ENCODE measurements at places on chromosomes 2 and 18.

GRCh38 chr18:48445540-48445939 lies 36.4 kb upstream of the ZBTB7C start:
- peak; percentile 62 for DNase-seq

DNA sequence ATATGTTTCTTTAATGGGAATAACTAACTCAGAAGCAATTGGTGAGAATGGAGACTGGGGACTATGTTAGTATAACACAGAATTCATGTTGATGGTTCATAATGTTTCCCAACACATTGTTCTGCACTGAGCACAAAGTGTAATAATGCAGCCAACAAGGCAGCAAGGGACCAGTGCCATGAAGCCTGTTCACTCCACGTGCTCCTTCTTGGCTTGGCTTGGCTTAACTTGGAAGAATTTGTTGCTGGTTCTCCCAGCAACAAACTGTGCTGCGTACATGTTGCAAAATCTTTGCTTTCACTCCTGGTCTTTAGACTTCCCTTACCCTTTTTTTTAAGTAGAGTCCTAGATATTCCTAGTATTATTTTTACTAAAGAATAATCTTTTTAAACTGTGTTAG lies 129.7 kb downstream of the MAP3K20 start:
- DNase-seq: no peak

DNA sequence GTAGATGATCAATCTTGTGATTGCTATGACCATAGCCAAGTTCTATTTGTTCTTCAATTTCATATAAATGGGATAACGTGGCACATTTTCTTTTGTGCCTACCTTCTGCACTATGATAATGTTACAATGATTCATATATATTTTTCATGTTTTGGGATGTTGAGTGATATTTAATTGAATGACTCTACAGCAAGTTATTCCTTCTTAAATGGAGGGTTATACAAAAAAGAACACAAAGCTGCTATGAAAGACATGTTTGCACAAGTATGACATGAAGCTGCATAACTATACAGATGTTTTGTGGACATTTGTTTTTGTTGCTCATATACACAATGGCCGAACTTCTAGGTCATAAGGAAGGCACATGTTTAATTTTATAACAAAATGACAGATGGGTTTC lies 356.2 kb downstream of the CBLN2 start:
- no peak for DNase-seq

- DNase-seq: no peak
These were observed 33.3 kb upstream of the CABLES1 start for GRCh38 chr18:23101861-23102432.

DNA sequence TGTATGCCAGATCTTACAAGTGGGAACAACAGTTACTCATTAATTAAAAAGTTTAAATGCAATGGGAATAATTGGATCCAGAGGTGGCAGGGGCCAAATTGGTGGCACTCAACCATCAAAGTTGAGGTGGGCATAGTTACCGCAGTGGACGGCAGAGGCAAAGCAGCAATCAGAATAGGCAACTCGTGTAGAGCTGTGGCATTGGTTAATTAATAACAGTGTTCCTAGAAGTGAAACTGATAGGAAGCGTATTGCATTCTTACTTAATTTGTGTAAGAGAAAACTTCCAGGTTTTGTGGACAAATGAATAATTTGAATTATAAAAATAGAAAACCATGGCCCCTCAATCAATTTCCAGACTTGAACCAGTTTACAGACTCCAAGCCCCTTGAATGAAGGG lies 1068.2 kb upstream of the ACVR2A start:
- DNase-seq: no peak

DNA sequence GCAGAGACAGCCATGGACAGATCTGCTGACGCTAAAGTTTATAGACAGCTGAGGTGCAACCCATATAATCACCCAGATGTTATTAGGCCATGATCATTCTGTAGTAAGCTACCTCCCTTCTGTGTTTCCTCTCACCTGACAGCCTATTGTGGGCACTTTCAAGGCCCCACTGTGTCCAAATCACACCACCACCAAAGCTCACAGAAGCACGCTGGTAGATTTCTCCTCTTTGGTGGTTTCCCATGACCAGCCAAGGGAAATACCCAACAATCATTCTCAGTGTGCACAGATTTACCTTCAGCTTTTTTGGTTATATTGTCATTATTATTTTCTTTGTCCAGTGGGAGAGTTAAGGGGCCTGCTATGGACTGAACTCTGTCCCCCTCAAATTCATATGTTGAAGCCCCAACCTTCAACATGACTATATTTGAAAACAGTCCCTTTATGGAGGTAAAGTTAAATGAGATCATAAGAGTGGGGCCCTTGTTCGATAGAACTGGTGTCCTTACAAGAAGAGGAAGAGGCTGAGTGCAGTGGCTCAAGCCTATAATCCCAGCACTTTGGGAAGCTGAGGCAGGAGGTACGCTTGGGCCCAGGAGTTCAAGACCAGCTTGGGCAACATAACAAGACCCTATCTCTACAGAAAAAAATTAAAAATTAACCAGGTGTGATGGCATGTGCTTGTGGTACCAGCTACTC lies 74.0 kb upstream of the MSH6 start:
- DNase-seq: no peak

DNA sequence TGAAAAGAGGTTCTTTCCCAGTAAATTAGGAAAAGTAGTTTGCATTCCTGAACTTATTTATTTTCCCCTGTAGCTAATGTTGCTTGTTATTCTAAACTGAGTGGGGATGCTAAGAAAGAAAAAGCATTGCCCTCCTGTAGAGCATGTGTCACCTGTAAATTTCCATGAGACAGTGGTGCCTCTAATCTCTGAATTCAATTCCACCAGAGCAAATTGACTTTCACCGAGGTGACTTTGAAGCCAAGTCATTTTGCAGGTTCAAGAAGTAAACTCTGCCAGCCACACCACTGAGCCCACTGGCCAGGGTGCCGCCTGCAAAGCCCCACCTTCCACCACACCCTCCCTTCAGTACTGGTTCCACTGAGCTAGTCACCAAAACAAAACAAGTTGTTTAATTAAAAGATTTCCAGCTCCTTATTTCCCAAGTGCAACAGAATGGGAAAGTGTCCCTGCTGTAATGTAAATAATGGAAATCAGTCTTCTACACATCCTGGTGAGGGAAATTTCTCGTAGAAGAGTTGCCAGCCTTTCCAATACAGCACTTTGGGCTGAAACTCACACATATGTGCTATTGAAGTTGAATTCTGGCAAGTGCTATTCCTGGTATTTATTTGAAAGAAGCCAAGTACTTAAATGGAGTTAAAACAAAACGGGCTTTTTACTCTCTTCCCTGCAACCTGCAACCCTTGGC lies 254.8 kb downstream of the RNF152 start:
- DNase-seq: no peak

DNA sequence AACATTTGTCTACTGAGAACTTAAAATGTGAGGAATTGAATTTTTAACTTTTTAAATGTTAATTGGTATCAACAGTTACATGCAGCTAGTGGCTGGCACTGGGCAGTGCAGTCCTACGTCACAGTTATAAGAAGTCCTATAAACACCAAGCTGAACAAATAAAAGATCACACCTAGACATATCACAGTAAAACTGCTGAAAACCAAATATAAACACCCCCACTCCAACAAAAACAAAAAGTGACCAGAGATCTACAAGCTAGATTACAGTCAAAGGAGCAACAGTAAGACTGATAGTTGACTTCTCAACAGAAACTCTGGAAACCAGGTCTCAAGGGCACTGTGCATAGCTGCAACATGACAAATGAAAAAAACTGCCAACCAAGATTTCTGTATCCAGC lies 19.4 kb downstream of the TLK1 start:
- no peak for DNase-seq

GRCh38 chr2:126752876-126753275 lies 96.9 kb downstream of the GYPC start:
- no peak for DNase-seq

DNA sequence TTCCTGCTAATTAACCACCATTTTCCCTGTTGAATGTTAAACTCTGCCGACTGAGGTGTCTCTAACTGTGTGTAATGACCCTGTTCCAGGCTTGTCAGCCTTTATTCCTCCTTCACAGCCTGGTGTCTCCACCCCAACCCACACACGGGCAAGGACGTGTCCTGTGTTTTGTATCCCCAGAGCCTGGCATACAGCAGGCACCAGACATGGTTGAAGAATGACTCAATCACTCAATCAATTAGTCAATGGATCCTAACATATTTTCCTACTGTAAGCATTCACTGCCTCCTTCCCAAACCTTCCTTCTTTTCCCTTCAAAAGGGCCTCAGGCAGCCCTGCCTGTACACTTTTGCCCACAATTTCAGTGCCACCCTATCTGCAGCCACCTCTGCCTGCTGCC lies 2.7 kb upstream of the TNS1 start:
- no peak for DNase-seq

DNA sequence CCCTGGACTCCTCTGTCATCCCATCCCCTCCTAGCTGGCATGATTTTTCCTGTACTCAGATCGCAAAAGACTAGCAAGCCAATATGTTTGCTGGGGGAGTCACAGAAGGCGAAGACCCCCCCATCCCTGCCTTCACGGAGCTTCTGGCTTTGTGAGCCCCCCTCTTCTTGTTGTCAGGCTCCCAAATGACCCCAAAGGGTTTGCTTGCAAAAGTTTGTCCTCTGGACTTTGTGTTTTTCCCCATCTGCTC lies 169.9 kb downstream of the SMAD7 start:
- DNase-seq: no peak

GRCh38 chr2:227036527-227036926 lies 127.5 kb downstream of the COL4A4 start:
- DNase-seq: no peak

DNA sequence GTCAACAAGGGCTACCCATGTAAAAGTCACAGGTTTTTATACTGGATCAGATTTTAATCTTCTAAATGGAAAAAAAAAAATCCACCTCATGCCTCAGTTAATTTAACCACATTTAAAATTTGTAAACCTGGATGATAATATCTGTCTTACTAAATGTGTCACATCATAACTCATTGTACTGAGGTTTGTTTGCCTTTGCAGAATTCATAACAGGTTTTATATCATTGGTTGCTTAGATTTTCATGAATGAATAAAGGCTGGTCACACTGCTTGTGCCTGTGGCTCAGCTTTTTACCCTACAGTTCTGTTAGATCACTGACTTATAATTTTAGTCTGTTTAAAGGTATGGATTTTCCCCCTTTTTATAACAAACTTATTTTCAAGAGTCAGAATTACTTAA lies 48.9 kb downstream of the PSMD14 start:
- DNase-seq: no peak

GRCh38 chr2:219578811-219579613 lies 6.9 kb downstream of the INHA start:
- DNase-seq: peak; percentile 79

- peak; percentile 19 for DNase-seq
These were observed at the start of gene ITGA6 for GRCh38 chr2:172427256-172427989. TSS of gene ITGA6 (plus strand) at chr2:172427586.

DNA sequence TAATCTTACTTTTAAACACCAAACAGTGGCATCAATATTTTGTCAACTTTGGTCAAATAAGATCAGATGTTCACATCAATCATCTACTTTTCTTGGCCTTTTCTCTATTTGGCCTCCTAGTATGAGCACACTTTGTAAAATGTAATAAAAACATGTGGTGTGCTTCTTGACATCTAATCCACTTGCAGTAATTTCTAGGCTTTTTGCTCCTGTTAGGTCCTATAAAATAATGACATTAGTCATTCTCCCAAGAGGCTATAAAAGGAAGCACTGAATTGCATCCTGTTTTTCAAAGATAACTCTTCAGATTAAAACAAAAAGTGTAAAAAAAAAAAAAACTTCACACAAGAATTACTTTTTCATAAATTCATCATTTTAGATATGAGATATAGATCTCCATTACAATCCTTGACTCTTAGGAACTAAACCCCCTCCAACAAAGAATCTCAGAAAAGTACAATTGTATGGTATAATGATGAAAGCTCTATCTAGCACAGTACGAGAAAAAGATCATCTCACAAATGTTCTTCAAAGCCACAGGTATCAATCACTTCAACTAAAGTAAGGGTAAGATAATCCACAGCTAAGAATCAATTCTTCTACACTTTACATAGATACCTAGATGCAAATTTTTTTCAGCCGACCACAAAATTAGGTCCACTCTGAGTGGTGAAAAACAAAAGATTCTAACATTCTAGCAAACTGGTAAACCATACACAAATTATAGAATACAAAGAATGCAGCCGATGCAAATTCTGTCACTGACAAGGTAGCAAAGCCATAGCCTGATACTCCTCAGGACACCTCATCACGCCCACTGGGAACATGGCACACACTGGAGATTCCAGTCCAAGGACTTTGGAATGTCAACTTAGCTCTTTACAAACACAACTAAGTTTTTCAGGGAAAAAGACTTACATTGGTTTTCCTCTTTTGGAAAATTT lies 2.7 kb downstream of the BCL2 start:
- no peak for DNase-seq

DNA sequence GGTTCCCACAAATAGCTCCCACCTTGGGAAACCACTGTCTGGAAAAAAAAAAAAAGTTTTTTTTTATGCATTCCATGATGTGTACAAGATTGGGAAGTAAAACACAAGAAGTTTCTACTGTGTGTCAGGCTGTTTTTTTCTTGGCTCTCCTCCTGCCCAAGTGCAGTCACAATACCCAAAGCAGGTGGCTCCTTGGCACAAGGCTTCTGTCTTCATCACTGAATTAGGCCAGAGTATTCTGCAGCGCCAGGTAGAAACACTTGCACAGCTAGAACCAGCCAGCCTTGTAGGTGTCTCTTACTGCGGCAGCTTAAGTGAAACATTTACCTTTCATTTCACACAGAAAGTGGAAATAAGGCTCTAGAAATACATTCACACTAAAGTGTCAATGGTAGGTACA lies 23.8 kb upstream of the MAL start:
- DNase-seq: no peak

- no peak for DNase-seq
These were observed 58.8 kb upstream of the OTOS start for GRCh38 chr2:240199133-240199870.

DNA sequence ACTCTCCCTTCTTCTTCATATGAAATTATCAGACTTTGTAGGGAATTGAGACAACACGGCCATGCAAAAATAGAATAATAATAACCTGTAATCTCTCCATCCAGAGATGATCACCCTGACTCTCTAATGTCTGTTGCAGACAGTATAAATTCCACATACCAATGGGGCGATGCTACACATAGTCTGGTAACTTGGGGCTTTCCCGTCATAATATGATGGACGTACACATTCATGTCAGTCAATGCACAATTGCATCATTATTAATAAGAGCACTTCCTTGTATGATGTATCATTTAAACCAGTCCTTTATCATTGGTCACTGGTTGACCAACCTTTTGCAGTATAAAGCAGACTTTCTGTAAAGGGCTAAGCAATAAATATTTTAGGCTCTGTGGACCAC lies 39.5 kb upstream of the SCLY start:
- DNase-seq: no peak

- DNase-seq: no peak
These were observed 45.4 kb downstream of the SOWAHC start for GRCh38 chr2:109659396-109660045.

GRCh38 chr2:85772019-85772745 lies 18.4 kb downstream of the ATOH8 start:
- peak; percentile 31 for DNase-seq

Measured in CD14-positive monocyte (primary cell).